ENCODE measurements at places on chromosomes 3 and 15.

- no peak for DNase-seq
These were observed 65.2 kb downstream of the RARB start for GRCh38 chr3:25493246-25493645.

DNA sequence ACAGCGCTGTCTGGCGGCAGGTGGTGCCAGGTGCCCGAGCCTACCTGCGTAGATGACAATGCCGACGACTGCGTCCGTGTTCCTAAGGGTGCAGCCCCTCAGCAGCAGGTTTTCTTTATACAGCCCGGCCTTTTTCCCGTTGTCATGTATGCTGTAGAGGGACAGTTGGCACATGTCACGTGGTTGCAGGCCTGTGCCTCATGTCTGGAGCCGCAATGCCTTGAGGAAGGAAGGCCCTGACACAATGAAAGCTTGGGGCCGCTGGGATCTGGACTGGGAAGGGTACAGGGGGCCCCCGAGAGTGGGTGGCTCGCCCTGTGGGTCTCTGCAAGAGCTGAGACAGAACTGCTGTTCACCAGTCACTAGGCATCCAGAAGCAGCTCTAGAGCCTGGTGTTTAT is 136.0 kb downstream of the ATP10A start:
- no peak for DNase-seq

GRCh38 chr3:52524752-52525679 is 8.6 kb downstream of the NT5DC2 start:
- no peak for DNase-seq

DNA sequence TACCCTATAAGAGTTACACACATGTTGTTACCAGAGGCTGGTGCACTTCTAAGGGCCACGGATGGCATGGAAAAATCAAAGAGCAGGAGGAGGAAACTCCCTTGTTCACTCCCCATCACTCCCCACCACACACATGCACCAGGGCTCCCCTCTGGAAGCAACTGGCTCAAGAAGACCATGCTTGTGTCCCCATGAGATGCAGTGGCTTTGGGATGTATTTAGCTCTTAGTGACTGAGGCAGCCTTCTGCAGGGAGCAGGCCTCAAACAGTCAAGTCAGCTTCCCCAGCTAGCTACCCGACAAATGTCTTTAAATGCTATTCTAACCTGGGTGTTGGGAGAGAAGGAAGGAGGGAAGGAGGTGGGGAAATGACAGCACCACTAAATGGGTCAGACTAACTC is 32.9 kb upstream of the RAD18 start:
- no peak for DNase-seq

DNA sequence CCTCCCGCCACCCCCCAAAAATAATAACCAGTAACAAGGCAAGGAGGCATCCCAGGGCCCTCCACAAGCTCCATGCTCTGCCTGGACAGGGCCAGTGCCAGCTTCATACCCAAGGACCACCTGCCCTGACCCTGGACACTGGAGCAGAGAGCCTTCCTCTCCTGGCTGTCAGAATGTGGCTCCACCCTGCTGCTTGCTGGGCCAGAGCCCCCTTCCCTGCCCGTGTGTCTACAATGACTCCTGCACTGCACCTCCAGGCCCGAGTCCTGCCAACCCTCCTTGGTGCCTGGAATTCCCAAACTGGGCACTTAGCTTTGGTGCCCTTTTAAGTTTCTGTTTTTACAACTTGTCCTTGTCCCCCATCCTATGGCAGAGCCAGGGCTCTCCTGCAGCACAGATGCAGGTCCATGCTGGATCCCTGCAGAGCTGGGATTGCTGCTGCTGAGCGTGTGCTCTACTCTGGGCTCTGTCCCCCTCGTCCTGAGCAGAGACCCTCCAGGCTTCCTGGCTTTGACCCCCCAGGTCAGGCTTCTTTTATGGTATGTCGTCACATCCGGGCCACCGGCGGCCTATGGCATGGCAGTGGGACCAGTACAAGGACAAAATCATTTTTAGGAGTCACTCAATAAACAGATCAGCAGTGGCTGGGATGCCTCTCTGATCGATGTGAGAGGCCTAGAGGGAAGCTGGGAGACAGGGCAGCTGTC is 11.4 kb upstream of the SNRPA1 start:
- no peak for DNase-seq

GRCh38 chr3:32946973-32947788 is 4.3 kb upstream of the CCR4 start:
- no peak for DNase-seq

DNA sequence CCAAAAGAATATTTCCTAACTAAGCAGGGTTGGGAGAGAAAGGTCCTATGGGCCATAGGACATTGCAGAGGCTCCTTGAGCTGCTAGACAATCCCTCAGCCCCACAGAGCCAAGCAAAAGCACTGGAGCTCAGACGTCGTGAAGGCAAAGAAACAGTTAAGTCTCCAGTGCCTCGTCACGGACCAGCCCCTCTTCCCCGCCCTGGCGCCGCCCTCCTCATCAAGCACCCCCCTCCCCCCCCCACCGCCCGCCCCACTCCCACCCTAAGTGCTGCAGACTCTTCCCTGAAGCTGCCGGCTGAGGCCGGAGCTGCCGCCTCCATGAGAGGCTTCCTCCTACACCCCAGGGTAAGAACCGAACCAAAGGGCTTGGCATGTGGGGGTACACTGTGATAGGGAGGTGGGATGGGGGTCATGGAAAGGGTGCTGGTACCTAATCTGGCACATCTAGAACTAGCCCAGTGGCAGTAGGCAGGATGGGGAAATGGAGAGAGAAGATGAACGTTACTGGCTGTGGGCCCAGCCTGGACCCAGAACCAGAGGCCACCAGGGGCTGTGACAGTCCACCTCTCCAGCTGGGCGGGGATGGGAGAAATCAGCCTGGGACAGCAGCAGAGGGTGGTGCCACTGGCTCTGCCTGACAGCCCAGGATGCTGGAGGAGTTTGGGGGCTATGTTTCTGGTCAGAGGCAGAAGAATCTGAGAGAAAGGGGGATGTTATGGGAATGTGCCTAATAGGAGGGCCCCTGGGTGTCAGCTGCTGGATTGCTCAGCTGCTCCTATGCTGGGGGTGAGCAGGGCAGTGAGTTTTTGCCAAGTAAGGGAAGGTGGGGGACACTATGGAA is at the start of gene MAP1A:
MAP1A (plus strand) TSS at position 255 of the 843 bp plus-strand sequence. CDS start 3,866 bp downstream, outside the sequence.
- DNase-seq, result no peak

- no peak for DNase-seq
These were observed 176.6 kb downstream of the XXYLT1 start for GRCh38 chr3:195094191-195094921.

- no peak for DNase-seq
These were observed 17.7 kb downstream of the FOXB1 start for GRCh38 chr15:60021589-60022378.

- no peak for DNase-seq
These were observed 10.2 kb upstream of the PLXND1 start for GRCh38 chr3:129616713-129617112.

GRCh38 chr3:46113608-46114007 is 86.3 kb upstream of the XCR1 start:
- DNase-seq, result no peak

DNA sequence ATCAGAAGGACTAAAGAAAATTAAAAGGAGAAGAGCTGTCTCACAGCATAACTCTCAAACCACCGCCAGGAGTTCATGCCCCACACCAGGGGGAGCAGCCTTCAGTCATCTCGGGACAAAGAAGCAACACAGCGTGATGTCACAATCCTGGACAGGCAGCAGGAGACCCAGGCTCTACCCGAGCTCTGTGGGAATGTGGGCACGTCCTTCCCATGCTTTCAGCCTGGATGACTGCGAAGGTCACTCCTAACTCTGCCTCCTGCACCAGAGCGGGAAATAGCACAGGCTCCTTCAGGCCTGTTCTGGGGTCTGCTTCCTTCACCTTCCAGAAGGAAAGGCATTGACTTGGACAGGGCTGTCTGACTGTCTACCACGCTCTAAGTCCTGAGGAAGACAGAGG is 31.3 kb downstream of the NOX5 start:
- DNase-seq, result no peak

Data from SW 1271 (cell line).